ENCODE measurements at places on chromosomes 5 and 9.

- no peak for DNase-seq
These were observed 18.6 kb downstream of the ZNF622 start for GRCh38 chr5:16446993-16447392.

DNA sequence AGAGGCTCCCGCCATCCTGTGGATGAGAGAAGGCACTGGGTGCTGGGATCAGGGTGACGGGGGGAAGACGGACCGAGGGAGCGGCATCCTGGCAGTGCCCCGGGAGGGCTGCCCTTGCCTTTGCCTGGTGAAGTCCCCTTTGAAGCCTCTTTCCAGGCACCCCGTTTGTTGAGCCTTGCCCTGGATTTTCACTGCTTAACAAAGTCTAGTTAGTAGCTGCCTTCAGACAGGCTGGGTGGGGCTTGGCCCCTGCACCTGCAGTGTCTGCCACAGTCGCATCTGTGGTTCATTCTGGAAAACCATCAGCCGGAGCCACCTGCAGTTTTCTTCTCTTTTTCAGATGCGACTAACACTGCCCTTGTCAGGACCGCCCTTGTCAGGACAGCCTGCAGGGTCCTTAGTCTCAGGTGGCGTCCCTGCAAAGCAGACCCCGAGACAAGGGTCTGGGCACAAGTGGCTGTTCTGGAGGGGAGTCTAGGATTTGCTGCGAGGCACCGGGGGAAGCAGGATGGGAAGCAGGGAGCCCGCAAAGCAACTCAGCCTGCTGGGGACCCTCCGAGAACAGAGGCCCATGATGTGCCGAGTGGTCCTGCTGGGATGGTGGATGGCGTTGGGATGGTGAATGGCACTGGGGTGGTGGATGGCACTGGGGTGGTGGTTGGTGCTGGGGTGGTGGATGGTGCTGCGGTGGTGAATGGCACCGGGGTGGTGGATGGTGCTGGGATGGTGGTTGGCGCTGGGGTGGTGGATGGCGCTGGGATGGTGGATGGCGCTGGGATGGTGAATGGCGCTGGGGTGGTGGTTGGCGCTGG is 147.9 kb upstream of the COL5A1 start:
- no peak for DNase-seq

DNA sequence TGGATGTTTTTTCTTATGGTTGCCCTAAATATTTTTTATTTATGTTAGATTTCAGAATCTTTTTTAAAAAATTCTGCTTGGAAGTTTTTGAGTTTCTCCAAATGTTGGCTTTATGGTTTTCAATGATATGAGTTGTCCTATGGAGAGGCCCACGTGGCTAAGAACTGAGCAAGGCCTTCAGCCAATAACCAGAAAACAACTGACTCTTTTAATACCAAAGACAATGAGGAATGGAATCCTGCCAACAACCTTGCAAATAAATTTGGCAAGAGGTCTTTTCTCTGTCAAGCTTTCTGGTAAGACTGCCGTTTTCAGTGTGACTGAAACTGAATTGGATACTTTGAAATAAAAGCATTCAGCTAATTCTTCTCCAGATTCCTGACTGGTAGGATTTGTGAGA is 1740.1 kb upstream of the WWC1 start:
- DNase-seq: no peak

DNA sequence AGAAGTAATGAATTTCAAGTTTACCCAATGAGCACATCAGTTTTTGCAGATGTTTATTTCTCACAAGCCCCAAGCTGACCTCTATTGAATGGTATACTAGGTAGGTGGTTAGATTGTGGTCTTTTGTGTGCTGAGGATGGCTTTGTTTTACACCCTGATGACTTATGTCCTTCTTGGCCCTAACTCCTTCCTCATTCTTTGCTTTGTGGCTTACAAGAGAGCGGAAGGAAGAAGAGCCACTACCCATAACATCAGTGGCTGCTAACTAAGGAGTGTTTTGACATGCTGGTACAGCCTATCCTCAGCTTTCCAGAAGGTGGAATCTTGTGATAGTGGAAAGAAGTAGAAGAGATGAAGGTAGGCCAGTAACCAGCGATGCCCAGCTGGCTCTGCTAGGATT is 85.7 kb upstream of the NTRK2 start:
- no peak for DNase-seq

- no peak for DNase-seq
These were observed 29.8 kb upstream of the CLPTM1L start for GRCh38 chr5:1374679-1375055.

Data from GM04504 (cell line).